H7 (cell line): ENCODE measurements at places on chromosomes 4 and X.

DNA sequence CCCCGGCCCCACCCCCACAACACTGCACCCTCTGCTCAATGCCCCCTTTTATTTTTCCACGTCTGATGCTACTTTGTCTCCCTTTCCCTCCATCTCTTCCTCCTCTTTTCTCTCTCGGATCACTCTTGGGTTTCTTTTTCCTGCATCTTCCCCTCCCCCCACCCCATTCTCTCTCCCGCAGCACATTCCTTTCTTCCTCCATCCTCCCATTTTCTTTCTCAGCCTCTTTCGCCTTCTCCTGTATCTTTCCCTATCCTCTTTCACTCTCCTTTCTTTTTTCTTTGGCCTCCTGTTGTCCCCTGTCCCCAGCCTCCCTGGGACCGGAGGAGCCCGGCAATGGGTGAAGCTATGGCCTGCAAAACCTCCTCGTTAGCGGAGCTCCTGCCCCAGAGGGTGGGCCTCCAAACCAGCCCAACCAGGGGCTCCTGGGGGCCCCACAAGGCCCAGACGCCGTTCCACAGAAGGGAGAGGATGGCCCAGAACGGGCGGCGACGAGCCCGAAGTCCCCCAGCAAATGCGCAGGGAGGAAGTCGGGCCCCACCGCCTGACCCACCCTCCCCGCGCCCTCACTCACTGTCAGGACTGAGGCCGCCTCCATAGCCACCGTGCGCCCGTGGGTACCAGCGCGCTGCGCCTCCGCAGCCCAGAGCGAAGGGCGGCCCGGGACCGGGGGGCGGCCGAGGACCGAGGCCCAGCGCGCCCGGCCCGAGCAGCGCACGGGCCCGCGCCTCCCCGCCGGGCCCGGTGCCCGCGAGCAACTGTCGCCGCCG lies 807 bp downstream of the HMX1 start:
- DNase-seq, result peak; percentile 85

DNA sequence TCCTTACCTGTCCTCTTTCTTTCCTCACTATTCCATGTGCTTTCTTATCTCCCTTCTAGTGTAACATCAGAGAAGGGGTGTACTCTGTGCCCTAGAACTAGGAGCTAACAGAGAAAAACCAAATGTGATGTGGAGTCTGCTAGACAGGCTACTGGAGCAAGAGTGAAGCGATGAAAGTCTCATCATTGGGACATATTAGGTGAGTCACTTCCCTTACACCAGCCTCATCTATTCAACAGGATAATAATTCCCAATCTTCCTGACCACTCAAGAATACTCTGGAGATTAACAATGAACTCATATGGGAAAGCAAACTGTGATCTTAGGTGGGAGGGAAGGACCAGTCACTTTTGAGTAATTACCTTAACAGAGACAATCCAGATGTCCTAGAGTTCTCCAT lies 58.1 kb downstream of the RAB40A start:
- DNase-seq, result no peak

- no peak for DNase-seq
Measured at GRCh38 chr4:123649250-123649644, 252.7 kb downstream of the SPRY1 start.

GRCh38 chr4:181569553-181569952 lies 673.6 kb upstream of the TENM3 start:
- peak; percentile 45 for DNase-seq

DNA sequence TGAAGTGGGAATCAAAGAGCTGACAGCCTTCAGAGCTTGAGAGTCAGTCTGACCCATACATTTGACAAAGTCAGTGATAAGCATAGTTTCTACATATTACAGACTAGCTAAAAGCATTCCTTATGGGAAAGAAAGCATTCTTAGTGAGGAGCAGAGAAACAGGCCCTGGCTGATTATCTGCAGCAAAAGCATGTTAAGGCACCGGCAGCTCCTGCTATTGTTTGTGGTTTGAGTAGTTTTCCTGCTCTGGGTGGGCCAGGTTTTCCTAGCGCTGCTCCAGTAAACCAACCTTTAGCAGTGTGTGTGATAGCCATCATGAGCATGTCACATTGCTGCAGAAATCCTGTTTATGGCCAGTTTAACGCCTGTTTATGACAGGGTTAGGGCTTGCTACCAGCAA lies 51.6 kb upstream of the WDR1 start:
- no peak for DNase-seq

DNA sequence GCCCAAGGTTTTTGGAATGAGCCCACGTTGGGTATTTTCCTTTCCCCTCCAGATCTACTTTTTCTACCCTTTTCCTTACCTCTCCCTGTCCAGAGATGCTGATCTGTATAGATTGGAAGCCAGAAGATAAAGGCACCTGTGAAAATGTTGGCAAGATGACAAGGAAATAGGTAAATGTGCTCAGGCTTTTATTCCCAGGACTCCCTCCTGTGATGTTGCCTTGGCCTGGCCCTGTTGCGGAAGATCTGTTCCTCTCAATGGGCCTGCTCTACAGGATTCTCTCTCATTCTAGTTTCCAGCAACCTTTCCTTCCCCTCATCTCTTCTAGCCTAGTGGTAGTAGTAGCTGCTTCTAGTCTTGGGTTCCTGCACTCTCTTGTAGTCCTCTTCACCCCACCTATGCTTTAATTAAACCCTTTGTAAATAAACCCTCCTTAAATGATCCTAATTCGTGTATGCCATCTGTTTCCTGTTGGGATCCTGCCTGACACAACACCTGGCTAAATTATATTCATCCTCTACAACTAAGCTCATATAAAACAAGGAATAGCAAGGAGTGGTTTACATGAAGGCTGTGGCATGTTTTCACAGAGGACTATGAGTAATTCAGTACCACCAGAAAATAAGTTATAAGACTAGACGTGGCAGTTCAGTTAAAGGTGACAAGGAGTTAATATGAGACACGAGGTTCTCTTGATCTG lies 95.7 kb upstream of the MAOA start:
- DNase-seq, result no peak

DNA sequence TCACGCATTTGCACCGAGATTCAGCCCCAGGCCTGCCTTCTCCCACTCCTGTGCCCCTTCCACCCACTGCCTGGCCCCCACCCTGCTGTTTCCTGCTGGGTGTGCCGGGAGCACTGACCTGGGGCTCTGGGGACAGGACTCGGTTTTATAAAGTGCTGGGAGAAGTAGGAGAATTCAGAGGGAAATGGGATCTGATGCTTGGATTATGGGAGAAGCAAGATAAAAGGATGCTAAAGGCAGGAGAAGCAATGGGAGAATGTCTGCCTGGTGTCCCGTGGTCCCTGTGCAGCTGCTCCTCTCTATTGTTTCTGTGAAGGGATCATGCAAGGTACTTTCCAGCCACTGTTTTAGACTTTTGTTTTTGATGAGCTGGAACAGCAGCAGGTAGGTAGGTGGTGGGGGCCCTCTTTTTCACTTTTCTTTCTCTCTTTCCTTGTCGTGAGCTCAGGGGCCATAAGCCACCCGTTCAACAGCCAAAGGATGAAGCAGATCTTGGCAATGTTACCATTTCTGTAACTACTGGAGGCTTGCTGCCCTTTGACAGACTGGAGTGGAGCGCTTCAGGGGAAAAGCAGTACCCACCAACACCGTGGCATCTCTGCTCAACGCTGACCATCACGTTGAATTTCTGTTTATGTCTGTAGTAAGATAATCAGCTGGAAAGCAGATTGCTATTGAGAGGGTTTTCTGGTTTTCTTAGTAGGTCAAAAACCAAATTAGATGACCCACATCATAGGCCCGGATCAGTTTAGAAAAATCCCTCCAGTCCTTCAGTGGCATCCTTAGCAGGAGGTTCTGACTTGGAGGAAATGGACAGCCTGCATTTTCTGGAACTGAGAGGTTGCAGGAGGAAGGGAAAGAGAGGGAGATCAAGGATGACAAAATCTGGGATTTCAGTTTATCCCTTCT lies 63.8 kb upstream of the ENPP6 start:
- peak; percentile 28 for DNase-seq

DNA sequence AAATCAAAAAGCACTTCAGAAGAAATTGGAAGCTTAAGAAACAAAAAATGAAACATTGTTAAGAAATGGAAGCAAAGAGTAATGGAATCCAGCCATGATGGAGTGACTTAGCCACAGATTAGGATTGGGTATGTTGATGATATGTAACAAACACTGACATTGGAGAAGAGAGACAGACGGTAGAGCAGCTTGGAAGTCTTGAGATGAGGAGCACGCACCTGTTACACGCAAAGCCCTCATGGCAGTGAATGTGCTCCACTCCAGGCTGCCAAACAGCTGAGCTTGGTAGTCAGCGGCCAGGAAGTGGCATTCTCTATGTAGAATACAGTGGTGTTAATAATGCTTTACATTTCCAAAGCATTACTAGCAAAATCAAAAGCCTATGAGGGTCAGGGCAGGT lies 56.9 kb upstream of the GPRIN3 start:
- DNase-seq, result no peak

- DNase-seq, result no peak
Measured at GRCh38 chrX:19642241-19643109, 127.2 kb upstream of the MAP3K15 start.

GRCh38 chrX:113906168-113906567 lies 677.7 kb upstream of the HTR2C start:
- DNase-seq, result no peak

DNA sequence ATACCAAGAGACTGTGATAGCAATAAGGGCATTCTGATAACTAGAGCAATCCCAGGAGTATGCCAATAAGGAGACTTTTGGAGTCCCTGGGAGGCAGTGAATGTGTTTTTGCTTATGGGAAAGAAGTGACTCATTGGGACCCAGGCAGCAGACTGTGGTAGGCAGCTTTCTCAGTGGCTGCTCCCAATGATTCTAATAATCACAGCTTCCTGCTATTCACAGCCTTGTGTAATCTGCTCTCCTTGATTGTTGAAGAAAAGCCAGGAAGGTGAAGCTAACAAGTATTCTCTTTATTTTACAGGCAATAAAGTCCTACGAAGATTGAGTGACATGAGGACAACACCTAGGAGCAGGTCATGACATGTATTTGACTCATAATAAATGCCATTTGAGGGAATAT lies 70.3 kb upstream of the DDX60 start:
- DNase-seq, result no peak

DNA sequence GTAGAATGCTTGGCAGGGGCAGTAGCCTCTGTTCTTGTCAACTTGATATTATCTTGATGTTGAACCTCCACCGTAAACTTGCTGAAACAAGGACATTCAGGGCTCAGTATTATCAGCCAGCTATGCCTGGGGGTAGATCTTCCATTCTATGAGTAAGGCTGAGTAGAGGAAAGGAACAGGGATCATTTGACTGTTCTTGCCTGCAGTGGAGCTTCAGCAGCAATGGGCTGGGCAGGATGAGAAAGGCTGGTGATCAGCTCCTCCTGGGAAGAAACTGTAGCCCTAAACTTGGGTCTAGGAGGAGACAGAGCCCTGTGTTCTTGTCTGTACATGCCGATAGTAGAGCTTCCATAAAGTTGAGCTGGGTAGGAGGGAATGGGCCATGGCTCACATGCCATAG lies 127.2 kb downstream of the CCSER1 start:
- DNase-seq, result no peak

DNA sequence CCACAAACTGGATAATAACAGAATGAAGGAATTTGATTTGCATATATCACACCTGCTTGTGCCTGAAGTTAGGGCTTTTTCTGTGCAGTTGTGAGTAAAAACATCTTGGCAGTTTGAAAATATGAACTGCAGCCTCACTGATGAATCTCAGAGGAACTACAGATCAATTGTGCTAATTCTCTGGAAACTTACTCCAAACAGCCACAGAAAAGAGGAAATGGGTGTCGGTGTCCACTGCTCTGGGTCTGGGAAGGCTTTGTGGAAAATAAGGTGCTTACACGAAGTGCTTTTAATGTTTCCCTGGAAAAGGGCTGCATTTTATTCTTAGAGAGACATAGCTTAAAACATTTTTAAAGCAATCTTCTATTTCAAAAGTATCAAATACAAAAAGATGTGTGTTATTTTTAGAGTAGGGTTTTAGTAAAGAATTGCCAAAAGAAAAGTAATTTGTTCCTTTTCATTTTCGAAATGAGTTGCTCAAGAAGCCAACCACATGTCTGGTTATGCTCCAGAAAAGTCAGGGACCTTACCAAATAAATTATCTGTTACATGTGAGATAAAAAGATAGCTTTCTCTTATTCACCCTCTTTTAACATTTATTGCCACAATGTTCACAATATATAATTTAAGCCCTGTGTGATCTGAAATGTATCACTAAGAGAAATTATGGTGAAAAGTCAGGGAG lies 240.1 kb downstream of the FRAS1 start:
- no peak for DNase-seq

GRCh38 chrX:55030271-55031205 lies at the start of gene ALAS2:
Gene ALAS2 (minus strand): TSS chrX:55030977. CDS start chrX:55026000, 4,977 bp downstream.
- DNase-seq, result no peak

- peak; percentile 7 for DNase-seq
Measured at GRCh38 chr4:67332627-67333026, 212.7 kb downstream of the CENPC start.

GRCh38 chr4:82785611-82786400 lies 12.8 kb downstream of the SCD5 start:
- peak; percentile 34 for DNase-seq

GRCh38 chr4:117610706-117611308 lies 423.5 kb upstream of the NDST3 start:
- no peak for DNase-seq

DNA sequence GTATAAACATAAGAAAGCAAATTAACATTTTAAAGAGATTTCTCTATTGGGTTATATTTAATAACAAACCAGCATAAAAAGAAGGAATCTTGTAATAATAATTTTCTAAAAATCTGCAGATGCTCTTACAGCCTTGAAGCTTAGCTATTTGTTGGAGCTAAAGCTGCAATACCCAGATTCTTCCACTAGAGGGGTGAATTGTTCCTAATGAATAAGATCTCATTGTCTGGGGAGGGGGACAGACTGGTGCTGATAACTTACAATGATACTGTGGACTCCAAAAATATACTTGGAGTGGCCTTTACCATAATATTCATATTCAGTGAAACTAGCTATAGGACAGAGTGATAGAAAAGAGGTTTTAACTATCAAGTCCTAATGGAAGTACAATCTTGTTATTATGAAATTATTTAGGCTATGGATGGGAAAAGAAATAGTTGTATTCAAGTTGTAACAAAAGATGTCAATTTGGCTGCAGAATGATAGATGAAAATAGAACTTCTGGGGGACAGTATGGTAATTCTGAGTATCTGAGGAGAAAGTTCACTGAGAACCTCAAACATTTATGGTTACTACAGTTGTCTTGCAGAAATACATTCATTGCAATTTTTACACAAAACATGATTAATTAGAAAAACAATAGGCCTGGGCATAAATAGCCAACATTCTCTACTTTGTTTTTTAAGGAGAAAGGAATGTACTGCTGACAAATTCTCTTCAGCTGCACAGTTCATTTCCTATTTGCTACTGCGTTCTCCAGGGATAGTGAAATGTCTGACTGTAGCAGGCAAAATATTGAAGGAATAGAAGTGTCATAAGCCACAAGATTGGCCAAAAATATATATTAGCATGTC lies 443.3 kb downstream of the GBA3 start:
- peak; percentile 61 for DNase-seq

- DNase-seq, result no peak
Measured at GRCh38 chr4:42420140-42420539, 22.9 kb downstream of the SHISA3 start.

- DNase-seq, result no peak
Measured at GRCh38 chrX:70554523-70554922, 109.9 kb downstream of the DLG3 start.
